ENCODE measurements at places on chromosomes 7 and 10.

- DNase-seq: no peak
Measured at GRCh38 chr7:91043186-91043585, 221.0 kb upstream of the FZD1 start.

DNA sequence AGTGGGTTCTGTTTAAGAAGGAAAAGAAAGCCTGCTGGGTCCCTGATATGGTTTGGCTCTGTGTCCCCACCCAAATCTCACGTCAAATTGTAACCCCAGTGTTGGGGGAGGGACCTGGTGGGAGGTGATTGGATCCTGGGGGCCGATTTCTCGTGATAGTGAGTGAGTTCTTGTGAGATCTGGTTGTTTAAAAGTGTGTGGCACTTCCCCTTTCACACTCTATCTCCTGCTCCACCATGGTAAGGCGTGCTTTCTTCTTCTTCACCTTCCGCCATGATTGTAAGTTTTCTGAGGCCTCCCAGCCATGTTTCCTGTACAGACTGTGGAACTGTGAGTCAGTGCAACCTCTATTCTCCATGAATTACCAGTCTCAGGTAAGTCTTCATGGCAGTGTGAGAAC is 42.6 kb downstream of the INPP5A start:
- no peak for DNase-seq

GRCh38 chr7:8169171-8169570 is 92.8 kb downstream of the ICA1 start:
- no peak for DNase-seq

- DNase-seq: no peak
Measured at GRCh38 chr7:50507898-50508470, 57.2 kb downstream of the DDC start.

DNA sequence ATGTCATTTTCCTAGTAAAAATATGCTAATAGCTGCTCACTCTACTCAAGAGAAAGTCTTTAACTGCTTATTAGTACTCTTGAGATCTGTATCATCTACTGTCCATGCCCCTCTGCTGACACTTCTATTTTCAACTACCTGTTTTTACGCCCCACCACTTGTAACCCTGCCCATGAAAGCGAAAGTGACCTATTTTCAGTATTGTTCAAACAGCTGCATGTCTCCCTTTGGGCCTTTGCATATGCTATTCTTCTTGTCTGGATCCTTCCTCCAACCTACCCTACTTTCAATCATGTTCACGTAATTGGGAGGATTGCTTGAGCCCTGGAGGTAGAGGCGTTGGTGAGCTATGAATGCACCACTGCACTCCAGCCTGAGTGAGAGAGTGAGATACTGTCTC is 1481.3 kb downstream of the GATA3 start:
- DNase-seq: no peak

GRCh38 chr7:85456254-85456653 is 269.4 kb upstream of the SEMA3D start:
- no peak for DNase-seq

Data from right renal pelvis (tissue), 4 donors.